Hypothalamus (tissue), 51 donors: ENCODE measurements at places on chromosomes 13 and 19.

- no peak for DNase-seq
Measured at GRCh38 chr19:51012661-51013190, 6.8 kb downstream of the KLK10 start.

- no peak for DNase-seq
Measured at GRCh38 chr19:38833092-38833425, 1.5 kb upstream of the ECH1 start.

DNA sequence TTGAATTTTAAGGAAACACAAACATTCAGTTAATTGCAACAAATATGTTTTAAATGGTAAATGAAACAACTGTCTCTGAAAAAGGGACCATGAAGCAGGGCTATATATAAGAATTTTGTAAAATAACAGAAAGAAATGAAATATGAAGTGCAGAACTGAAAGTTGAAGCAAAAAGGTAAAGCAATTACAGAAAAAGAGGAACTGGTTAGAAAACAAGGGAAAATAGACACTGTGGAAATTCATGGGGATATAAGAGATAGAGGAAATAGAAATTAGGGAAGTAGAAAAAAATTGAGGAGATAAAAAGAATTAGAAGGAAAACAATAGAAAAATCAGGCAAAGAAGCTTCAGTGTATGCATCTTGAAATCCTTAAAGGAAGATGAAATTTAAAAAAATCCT, 40.0 kb upstream of the TDRD3 start:
- DNase-seq = no peak

DNA sequence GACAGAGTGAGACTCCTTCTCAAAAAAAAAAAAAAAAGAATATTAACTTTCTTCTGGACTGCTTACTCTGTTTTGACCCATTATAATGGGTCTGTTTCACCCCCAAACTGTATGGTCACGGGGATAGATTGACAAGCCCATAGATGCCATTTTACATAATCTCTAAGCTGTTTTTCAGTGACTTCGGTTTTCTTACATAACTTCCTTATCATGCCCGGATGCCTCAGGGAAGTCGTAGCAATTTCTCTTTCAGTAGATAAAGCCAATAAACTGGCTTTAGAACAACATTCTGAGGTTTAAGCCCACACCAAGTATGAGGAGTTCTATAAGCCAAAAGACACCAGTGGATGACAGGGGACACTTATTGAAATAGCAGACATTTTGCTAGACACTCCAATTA, 5.9 kb upstream of the ZNF254 start:
- no peak for DNase-seq

- DNase-seq = no peak
Measured at GRCh38 chr19:17245535-17245984, at the start of gene NR2F6. TSS of gene NR2F6 (minus strand) at chr19:17245919. CDS start at chr19:17245220, 699 bp downstream.

- no peak for DNase-seq
Measured at GRCh38 chr19:38475176-38475575, 41.7 kb downstream of the RYR1 start.

DNA sequence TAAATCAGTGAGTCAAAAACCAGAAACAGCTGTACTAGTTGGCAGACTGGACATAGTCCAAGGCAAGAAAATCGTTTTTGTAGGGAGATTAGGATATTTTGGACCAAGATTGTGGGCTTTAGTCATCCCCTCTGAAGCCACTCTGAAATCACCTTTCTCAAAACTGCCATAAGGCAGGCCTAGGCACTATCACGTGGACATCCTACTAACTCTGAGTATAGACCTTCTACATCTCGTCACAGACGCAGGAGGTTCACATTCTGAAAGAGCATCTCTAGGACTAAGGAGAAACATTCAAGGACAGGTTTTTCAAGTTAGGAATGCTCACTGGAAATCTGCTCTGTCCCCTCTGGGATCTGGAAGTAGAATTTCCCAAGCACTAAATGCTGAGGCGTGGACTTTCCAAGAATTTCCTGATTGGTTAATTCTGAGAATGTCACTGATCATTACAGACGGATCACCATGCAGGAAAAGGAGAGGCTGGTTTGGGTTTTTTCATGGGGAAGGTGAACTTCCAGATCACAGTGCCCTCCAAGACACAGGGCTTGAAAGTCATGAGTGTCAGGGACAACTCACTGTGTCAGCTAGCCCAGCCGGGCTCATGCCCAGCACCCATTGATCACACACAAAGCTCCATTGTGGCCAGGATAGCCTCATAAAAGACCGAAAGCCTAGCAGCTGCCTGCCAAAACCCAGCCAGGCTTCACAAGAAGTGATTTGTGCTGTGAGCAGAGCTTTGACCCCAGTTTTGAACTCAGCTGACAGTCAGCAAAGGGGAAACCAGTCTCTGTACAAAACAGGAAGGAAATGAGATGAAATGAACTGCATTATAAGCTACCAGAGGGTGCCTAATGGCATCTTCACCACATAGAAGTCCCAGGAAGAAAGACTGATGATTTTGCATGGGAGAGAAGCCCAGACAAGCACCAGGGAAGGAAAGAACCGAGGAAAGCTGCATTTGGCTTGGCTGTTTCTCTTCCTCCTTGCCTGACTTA, 2.7 kb upstream of the RUBCNL start:
- peak; percentile 68 for DNase-seq

DNA sequence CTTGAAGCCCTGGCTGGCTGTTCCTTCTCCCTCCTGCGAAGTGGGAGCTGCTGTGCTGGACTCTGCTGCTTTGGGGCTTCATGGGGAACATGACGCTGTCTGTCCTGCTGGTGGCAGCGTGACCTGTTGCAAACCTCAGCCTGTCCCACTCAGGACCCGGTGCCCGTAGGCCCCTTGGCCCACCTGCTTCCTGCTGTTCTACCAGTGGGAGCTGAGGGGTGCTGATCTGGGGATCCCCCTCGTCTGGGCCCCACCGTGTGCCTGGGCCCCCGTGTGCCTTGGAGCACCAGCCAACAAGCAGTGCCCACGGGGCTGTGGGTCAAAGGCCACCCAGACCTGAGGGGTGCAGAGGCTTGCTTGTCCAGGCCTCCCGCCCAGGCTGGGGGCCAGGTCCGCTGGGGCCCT, 5.3 kb downstream of the SPPL2B start:
- no peak for DNase-seq

- no peak for DNase-seq
Measured at GRCh38 chr19:33293255-33294057, 8.9 kb downstream of the CEBPA start.

DNA sequence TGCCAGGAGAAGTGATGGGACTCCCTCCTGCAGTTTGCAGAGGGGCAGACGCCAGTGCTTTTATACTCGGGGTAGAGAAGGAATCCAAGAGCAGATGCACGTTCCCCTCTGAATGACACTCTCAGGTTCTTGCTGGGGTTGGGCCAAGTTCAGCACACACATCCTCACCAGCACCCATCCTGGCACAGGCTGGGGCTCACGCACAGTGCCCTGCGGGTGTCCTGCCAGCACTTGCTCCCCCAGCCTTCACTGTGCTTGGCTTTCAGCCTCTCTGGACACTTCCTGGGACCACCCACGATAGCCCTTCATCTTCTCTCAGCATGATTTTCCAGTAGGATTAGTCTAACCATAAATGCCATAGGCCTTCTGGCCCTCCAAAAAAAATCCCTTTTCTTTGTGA, 158.6 kb downstream of the ZNF536 start:
- no peak for DNase-seq

DNA sequence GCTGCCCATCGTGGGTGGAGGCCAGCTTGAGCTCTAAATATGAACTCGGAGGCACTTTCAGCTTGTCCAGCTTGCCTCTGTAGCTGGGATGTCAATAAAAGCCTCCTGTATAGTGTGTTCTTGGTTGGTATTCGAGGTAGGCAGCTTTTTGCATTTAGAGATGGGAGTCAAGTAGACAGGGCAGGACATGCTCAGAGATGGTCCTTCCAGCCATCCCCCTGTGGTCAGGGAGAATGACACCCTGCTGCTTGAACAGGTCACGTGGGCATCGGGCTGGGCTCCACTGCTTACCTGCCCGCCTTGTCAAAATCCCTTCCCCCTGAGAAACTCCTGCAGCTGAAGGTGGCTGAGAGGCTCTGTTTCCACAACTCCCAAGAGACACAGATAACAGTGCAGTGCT, 302.5 kb downstream of the ZNF536 start:
- DNase-seq = no peak

DNA sequence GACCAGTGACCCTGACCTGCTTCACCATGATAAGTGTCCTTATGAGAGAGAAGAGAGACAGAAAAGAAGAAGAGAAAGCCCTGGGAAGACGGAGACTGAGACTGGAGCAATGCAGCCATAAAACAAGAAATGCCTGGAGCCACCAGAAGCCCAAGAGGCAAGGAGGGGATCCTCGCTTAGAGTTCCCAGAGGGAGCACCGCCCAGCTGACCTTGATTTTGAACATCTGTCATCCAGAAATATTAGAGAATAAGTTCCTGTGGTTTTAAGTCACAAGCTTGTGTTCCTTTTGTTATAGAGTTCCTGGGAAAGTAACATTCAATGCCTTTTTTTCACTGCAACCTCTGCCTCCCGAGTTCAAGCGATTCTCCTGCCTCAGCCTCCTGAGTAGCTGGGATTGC, 20.2 kb downstream of the CERS1 start:
- DNase-seq = no peak

DNA sequence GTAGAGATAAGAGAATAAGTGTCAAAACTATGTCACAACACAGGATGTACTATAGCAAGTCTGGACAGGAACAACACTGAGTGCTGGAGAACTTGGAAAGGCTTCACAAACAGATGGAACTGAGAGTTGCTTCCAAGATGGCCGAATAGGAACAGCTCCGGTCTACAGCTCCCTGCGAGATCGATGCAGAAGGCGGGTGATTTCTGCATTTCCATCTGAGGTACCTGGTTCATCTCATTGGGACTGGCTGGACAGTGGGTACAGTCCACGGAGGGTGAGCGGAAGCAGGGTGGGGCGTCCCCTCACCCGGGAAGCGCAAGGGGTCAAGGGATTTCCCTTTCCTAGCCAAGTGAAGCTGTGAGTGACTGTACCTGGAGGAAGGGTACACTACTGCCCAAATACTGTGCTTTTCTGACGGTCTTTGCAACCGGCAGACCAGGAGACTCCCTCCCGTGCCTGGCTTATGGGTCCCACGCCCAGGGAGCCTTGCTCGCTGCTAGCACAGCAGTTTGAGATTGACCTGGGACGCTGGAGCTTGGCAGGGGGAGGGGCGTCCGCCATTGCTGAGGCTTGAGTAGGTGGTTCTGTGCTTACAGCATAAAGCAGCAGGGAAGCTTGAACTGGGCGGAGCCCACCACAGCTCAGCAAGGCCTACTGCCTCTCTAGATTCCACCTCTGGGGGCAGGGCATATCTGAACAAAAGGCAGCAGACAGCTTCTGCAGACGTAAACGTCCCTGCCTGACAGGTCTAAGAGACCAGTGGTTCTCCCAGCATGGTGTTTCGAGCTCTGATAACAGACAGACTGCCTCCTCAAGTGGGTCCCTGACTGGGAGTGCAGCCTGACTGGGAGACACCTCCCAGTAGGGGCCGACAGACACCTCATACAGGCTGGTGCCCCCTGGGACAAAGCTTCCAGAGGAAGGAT, 46.0 kb downstream of the USP12 start:
- DNase-seq = no peak

DNA sequence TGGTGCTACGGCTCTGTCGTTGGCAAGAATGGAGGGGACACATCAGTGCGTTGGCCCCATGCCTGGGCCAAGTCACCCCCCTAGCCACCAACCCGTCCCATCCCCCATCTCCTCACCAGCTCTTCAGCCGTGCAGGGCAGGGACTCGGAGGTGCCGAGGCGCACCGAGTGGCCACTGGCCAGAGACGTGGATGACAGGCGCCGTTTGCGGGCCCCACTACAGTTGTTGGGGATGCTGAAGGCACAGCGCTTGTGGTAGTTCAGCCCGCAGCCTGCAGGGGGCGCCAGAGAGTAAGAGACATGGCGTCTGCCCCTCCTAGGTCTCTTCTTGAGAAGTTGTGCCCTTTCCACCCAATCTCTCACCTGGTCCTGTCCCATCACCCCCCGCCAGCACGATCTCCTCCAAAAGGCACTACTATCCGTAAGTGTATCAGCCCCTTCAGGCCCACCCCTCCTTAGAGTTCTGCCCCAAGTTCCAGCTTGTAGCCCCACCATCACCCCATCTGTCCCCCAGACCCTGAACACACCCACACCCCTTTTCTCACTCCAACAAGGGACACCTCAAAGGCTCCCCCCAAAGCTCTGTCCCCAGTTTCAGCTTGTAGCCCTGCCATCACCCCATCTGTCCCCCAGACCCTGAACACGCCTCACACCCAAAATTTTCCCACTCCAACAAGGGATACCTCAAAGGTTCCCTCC, 12.4 kb downstream of the PRKD2 start:
- DNase-seq = peak; percentile 58

DNA sequence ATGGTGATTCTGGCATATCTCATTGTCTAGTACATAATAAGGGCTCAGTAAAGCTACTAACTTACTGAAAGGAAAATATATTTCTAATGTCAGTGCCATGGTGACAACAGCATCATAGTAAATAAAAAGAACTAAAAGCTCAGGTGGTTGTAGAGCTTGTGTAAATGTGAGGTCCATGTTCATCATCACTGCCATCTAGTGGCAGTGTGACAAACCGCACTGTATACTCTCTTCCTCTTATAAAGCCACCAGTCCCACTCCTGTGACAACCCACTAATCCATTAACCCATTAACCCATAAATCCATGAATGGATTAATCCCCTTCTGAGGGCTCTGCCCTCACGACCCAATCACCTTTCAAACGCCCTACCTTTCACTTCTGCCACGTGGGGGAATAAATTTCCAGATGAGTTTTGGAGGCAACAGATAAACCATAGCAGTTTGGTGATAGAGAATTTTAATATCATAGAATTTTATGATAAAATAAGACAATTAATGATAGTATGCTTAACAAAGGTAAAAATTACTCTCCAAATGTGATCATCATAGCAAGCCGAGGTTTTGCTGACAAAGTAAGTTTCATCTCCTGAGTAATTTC, 160.4 kb upstream of the SGCG start:
- DNase-seq = peak; percentile 4

GRCh38 chr13:46797501-46798237, 708 bp upstream of the ESD start:
- no peak for DNase-seq

DNA sequence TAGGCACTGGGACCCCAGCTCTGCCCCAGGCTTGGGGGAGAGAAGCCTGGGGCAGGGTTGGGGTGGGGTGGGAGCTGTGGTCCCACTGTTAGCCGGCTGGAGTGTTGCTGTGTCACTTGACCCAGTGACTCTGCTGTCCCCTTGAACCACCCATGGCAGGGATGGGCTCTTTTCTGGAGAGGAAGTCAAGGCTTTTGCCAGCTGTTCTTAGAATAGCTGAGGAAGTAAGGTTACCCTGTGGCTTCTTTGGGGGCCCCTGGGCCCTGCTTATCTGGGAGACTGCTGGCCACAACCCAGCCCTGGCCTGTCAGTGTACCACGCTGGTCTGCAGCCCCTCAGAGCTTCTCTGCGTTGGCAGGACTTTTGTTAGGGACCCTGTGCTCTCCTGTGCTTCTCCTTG, 9.1 kb downstream of the PNPLA6 start:
- no peak for DNase-seq

DNA sequence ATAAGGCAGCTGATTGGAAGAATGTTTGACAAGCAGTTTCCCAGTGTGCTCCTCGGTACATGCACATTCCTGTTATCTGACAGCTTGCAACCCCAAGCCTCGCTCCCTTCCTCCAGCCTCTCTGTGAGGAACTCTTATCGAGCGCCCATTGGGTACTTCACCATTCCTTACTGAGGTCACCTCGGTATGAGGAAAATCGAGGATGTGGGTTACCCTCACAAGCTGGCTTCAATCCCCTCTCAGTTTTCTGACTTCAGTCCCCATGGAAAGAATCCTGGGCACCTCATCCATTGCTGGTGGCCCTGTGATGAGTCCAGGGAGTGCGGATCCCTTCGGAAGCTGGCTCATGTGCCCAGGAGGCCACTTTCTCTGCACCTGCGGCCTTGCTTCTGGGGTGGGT, 17.3 kb downstream of the TEX29 start:
- DNase-seq = no peak

- no peak for DNase-seq
Measured at GRCh38 chr19:30552593-30552992, 180.4 kb downstream of the ZNF536 start.
